ENCODE measurements at places on chromosomes 16 and 17.

- no peak for DNase-seq
Measured at GRCh38 chr17:45870342-45870974, 23.9 kb upstream of the MAPT start.

DNA sequence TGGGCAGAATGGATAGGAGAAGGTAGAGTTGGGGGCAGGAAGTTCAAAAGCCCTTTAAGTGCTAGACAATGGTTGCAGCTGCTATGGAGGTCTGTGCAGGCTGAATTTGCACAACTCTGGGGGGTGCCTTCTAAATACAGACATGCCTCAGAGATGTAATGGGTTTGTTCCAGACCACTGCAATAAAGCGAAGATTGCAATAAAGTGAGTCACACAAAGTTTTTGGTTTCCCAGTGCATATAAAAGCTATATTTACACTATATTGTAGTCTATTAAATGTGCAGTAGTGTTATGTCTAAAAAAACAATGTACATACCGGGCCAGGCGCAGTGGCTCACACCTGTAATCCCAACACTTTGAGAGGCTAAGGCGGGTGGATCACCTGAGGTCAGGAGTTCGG lies 60.5 kb upstream of the MYOCD start:
- no peak for DNase-seq

GRCh38 chr17:15341385-15341849 lies at the start of gene TEKT3:
Gene TEKT3 (minus strand): TSS chr17:15341597. CDS start chr17:15331585, 10,012 bp downstream.
- DNase-seq: peak; percentile 4

DNA sequence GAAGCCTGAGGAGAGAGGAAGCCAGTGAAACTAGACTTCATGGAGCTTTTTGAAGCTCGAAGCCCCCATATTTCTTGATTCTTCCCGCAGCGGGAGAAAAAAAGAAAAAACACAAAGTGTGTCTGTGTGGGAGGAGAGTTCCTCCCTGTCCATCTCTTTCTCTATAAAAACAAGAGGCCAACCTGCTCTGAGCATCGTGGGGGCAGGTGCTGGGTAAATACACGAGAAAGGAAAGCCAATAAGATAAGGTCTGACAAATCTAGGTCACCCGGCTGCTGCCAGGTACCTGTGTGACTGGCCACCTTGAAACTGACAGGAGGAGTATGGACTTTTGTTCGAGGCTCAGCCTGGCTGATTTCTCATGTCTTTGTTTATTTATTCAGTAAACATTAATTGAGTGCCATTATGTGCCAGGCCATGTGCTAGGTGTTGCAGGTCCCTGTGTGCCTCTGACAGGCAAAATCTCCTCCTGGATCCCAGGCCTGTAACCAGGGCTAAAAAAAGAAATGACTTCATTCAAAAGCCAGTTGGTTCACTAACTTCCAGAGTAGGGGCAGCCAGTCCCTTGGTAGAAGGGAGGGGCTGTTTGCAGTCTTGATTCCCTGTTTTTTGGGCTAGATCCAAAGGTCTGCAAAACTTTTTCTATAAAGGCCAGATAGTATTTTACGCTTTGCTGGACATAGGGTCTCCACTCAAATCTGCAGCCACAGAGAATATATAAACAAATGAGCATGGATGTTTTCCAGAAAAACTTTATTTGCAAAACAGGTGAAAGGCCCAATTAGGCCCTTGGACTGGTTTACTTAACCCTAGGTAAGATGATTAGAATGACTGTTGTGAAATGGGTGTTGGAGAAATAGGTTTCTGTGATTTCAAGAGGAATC lies 35.6 kb downstream of the YPEL2 start:
- DNase-seq: no peak

GRCh38 chr16:24511792-24512191 lies 27.6 kb upstream of the RBBP6 start:
- DNase-seq: no peak

- DNase-seq: no peak
Measured at GRCh38 chr17:83101805-83102480, 22.5 kb downstream of the METRNL start.

DNA sequence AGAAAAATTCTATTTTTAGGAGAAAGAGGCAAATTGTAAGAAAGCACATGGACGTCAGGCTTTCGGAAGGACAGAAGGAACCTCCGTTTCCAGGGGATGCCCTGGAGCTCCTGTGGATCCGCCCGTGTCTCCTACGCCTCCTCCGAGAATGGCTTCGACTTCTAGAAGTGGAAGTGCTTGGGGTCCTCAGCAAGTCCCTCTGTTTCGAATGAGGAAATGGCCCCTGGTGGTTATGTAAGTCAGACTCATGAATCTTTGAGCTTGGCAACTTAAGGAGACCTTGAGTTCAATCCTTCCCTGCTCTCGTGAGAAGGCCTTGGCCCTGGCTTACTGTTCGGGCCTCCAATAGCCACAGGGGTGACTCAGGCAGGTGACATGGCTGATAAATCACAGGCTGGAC lies 38.9 kb downstream of the COX4I1 start:
- no peak for DNase-seq

DNA sequence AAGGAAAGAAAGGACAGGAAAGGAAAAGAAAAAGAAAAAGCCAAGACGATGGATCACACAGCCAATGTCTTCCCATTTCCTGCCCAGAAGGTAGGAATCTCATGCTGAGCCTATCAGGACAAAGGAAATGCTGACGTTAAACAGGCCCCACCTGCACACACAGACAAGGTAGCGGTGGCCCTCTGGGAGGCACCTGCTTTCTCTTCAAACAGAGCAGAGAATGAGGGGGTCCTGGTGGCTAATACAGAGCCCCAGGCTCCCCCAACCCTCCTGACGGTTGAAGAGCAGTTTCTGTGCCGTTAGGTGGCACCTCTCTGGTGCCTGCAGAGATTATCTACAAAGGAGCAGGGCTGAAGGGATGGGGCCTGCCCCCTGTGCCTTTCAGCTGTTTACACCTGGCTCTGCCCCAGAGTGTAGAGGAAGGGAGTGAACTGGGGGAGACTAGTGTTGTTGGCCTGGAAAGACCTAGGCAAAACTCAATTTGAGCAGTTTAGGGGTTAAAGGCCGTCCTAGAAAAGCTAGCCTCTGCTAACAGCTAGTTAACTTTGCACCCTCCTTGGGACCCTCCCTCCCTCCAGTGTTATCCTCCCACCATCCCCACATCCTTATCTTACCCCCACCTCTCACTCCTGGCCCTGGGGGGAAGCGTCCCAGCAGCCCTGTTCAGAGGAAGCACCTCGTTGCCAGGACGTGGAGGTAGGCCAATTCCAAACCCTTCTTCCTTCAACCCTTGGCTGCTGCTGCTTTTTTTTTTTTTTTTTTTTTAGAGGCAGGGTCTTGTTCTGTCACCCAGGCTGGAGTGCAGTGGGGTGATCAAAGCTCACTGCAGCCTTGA lies 56.3 kb downstream of the ARHGAP27 start:
- DNase-seq: no peak

DNA sequence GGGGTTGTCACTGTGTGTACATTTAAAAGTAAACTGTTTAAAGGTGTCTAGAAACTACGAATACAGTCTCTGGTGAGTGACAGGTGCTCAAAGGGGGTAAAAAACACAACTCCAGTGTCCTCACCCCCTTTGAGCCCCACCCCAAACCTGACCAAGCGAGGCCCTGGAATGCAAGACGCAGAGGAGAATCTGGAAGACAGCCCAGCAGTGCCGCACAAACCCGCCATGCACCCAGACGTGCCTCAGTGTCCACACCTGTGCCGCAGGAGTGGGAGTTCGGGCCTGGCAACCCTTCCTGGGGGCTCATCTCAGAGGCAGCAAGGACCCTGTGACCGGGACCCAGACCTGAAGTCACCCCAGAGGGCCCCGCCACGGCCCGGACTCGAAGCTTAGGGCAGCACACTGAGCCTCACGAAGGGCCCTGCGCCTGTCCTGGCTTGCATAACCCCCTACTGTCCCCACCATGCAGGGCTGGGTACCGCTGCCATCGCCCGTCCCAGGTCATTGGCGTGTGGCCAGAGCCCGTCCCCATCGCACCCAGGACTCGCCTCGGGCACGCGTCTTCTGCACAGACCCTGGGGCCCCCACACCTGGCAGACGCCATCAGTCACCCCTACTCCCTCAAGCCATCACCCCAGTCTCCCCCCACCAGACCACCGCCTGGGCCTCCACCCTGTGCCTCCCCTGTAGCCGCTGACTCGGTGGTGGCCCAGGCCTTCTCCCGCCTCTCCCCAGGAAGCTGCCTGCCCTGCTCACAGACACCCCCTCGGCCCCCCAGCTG lies 33.0 kb upstream of the ZC3H18 start:
- no peak for DNase-seq

- no peak for DNase-seq
Measured at GRCh38 chr17:5598457-5598856, 14.1 kb upstream of the NLRP1 start.

DNA sequence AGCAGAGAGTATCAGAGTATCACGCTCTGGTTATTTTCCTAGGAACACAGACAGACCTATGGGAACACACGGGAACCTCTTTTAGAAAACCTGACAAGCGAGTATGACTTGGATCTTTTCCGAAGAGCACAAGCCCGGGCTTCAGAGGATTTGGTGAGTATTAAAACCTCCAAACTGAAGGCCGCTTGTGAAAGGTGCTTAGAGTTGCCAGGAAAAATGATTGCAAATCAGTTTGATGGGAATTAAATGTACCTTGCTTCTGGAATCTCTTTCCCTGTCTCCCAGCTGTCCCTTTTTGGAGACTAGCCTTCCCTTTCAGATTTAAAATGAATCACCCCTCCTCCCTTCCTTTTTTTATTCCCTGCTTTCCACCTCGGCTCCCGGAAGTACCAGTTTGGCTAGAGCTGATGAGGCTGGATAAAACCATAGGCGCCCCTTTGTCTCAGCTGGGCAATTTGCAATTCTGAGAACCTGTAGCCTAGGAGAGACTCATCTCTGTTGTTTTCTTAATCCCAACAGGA lies 27.3 kb downstream of the KAT7 start:
- no peak for DNase-seq

DNA sequence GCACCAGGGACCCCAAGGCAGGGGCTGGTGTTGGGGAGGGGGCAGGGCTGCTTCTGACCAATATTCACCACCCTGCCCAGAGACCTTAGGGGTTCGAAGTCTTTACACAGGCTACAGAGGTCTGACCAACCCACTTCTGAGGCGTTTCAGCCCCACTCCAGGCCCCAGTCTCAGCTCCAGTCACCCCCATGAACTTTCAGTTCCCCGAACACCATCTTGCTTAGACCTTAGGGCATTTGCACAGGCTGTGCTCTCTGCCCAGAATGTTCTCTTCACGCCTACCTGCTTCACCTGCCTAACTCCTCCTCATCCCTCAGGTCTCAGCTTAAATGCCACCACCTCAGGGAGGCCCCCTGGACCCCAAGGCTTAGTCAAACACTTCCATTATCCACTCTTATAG lies 25.8 kb upstream of the CPNE2 start:
- DNase-seq: no peak

- no peak for DNase-seq
Measured at GRCh38 chr16:63174801-63175200, 1138.6 kb upstream of the CDH8 start.

GRCh38 chr17:75845058-75845711 lies 981 bp upstream of the UNC13D start:
- peak; percentile 76 for DNase-seq

Measured in activated naive CD4-positive, alpha-beta T cell treated with anti-CD3 and anti-CD28 coated beads for 36 hours (primary cell).